Cerebellar cortex (tissue), 1 donor: ENCODE measurements at places on chromosomes 12 and 14.

- DNase-seq: no peak
These were observed 29.9 kb downstream of the RCOR1 start for GRCh38 chr14:102622262-102622885.

GRCh38 chr12:109301643-109302168, 7.4 kb downstream of the FOXN4 start:
- DNase-seq: no peak

DNA sequence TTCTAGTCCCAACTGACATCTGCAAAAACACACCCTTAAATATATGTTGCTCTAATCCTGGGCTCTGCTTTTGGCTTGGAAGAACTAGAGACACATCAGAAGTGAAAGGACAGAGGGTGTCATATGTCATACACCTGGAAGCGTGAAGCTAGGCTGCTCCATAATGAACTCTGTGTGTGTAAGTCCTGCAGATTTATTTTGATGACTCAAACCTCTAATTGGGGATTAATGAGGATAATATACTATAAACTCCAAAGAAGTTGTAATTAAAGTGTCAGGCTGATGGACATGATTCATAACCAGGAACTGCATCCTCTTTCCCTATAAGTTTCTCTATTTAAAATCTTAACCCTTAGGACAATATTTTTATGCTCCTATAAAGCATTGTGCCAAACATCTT, 4.4 kb upstream of the KCNK10 start:
- DNase-seq: no peak

DNA sequence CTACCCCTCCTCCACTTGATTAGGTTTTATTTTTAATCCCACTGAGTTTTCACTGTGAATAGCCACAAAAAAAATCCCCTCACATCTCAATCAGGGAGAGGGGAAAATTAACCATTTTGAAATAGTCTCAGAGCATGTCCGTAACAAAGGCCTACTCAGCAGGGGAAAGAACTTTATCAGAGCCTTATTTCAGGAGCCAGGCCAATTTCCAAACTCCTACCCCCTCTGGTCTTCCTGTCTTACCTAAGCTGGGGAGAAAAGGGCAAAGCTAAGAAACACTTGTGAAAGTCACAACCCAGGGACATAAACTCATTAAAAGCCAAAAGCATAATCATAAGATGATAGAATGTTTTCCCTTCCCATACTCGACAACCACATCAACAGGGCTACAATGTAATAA, 260.3 kb upstream of the DIO3 start:
- no peak for DNase-seq

- DNase-seq: no peak
These were observed 9.4 kb upstream of the SLC35F4 start for GRCh38 chr14:57875296-57875695.

GRCh38 chr14:65219353-65219752, 117.0 kb upstream of the MAX start:
- no peak for DNase-seq

DNA sequence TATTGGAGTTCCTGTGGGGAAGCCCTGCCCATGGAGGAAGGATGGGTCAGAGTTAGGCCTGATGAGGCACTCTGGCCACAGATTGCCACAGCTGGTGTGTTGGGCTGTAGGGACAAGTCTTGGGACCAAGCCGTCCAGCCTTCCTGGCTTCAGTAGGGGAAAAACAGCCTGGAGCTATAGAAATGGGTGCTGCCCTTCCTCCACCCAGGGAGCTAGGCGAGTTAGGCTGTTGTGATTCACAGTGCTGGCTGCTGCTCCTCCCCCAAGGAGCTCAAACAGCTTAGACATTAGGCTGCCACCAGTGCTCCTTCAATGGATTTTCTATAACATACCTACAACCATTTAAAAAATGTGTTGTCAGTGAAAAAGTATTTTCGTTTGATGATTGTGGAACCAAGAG, 274.3 kb downstream of the RPL10L start:
- no peak for DNase-seq

DNA sequence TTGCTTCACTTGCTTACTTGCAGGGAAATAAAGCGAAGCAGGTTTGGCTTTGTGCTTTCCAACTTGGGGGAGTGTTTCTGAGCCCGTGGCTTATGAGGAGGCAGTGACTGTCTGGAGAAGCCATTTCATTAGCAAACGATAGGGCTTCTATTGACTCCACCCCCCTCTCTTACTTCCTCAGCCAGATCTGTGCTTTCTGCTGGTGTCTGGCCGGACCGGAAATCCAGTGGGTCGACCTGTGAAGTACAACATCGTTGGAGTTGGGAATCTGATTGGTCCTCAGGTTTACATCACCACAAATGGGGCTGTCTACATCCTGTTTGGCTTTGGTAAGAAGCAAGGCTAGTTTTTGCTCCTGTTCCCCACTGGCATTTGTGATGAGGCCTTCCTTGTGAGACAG, 22.3 kb downstream of the FAM234B start:
- DNase-seq: no peak

GRCh38 chr12:58161773-58162172, 220.4 kb downstream of the ATP23 start:
- no peak for DNase-seq

DNA sequence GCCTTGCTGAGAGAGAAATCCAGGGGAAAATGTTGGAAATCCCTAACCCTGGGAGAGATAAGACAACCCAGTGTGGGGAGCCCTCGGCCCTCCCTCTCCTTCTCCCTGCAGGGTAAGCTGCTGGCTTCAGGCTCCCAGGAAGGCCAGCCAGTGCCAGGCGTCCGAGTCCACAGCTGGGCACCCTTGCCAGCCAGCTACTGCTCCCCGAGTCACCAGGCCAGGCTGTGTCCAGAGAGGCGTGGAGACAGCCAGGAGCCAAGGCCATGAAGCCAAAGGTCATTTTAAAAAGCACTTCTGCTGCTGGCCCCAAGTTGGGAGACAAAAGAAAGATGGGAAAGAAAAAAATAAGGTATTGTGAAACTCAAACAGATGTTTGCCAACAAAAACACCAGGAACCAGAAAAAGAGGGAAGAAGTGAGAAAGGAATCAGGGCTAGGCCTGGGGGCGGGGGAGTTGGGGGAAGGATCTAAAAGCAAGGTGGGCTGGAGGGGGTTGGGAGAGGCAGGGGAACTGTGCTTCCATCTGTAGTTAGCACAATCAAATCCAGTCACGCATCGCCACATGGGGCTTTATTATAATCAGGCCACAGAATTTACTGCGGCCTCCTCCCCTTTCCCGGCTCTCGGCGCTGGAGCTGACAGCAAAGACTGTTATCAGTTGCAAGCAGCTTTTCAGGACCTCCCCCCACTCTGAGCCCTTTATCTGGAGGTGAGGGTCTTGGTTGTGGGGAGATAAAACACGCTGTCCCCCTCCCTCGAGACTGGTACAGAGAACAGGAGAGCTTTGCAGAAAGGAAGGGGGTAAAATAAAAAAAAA, 33.5 kb downstream of the RBM19 start:
- no peak for DNase-seq

GRCh38 chr12:130981074-130981742, 27.5 kb downstream of the ADGRD1 start:
- no peak for DNase-seq

GRCh38 chr12:122724641-122725243, 5.9 kb downstream of the HCAR1 start:
- no peak for DNase-seq

- no peak for DNase-seq
These were observed 255.7 kb upstream of the FAR2 start for GRCh38 chr12:28893365-28893764.

- DNase-seq: no peak
These were observed 1254.9 kb upstream of the TMEM132C start for GRCh38 chr12:127012109-127012508.

- DNase-seq: no peak
These were observed at the start of gene GUCY2C for GRCh38 chr12:14696265-14696741. GUCY2C (minus strand) TSS chr12:14696599; CDS start chr12:14696448, 151 bp downstream.

DNA sequence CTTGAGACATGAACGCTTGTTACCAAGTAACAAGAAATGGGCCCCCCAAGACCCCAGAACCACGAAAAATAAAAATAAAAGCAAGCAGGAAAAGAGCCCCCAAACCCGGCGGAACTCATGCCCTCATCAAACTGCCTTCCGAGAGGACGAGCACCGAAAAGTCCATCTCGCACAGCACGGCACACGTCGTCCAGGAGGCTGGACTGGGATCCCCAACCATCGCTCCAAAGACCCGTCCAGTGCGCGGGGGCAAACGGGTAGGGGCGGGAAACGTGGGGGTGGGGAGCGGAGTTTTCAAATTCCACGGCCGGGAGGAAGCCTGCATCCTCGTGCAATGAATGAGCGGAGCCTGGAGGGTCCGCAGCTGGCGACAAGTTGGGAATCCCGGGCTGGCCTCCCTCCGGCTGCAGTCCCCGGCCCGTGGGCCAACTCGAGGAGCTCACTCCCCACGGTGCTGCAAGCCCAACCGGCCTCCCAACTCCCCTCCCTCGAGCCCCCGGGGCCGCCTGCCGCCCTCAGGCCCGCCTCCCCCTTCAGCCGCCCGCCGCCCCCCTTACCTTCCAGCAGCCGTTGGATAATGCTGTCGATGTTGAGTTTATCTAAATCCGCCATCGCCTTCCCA, 484 bp downstream of the PPP1CC start:
- no peak for DNase-seq

DNA sequence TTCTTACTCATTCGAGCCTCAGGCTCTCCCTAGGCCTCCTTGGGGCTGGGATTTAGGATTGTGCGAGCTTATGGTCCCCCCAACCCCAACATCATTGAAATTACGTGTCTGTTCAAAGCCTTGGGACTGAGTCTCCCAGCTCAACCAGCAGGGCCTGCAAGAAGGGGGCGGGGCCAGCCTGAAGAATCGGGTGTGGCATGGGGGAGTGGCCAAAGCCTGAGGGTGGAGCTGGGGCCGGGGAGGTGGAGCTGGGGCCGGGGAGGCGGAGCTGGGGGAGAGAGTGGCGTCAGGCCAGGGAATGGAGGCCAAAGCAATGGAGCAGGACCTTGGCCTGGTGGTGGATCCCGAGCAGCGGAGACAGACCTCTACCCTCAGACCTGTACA, 24.3 kb upstream of the HSPB8 start:
- no peak for DNase-seq

- DNase-seq: no peak
These were observed 15.6 kb upstream of the TFCP2 start for GRCh38 chr12:51188359-51189051.

GRCh38 chr12:124278389-124279101, 16.3 kb upstream of the RFLNA start:
- no peak for DNase-seq

- DNase-seq: no peak
These were observed 24.1 kb upstream of the PAPOLA start for GRCh38 chr14:96478119-96478518.

DNA sequence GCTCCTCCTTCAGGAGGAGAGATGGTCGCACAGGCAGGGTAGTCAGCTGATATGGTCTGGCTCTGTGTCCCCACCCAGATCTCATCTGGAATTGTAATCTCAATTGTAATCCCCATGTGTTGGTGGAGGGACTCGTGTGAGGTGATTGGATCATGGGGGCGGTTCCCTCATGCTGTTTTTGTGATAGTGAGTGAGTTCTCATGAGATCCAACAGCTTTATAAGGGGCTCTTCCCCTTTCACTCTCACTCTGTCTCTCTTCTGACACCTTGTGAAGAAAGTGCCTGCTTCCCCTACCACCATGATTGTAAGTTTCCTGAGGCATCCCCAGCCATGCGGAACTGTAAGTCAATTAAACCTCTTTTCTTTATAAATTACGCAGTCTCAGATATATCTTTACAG, 218.9 kb upstream of the TMTC1 start:
- DNase-seq: no peak

GRCh38 chr12:98371419-98371818, 144.0 kb upstream of the TMPO start:
- no peak for DNase-seq

GRCh38 chr12:74984631-74985030, 225.0 kb downstream of the KCNC2 start:
- no peak for DNase-seq

DNA sequence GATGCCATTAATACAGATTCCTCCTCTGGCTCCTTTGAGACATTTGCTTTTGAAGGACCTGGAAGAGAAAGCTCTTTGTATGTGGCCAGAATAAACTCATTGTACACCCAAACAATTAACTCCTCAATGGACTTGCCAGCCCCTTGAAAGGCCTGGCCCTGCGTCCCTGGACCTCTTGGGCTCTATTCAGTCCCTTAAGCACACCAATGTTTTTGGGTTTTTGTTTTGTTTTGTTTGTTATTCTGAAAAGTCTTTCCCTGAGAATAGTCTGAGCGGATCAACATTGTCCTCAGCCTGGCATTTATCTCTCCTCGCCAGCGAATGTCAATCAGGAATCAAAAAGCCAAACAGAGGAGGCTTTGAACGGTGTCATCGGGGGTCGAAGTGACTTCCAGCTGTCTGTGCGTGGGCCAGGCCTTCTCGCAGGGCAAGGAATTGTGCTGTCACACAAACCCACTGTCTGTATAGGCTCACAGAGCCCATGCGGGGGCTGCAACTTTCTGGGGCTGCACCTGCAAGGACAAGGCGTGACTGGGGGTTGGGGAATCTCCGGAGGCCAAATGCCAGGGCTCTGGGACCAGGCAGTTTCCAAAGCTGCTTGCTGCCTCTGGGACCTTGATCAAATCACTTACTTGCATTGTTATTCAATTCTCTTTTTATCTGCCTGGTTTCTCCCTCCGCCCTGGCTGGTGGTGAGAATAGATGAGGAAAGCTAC, 108.3 kb downstream of the SMOC1 start:
- no peak for DNase-seq

DNA sequence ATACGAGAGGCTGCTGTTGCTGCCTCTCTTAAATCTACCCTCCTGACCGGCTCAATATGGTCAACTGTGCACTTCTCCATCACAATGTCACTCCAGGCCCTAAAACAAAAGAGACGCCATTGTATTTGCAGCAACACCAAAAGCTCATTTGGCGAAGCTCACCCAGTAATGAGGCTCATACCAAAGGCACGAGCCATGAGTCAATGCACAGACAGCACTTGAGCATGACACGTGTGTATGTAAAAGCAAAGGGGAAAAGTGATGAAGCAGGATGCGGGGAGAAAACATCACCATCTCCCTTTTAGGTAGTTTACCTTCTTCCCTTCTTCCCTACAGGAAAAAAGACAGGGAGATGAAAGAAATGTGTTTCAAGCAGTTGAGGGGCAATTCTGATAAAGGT, 150.3 kb downstream of the FOXN3 start:
- DNase-seq: no peak

- no peak for DNase-seq
These were observed 40.3 kb downstream of the SLC38A2 start for GRCh38 chr12:46332260-46332659.
